ENCODE measurements at places on chromosomes 6 and 20.

DNA sequence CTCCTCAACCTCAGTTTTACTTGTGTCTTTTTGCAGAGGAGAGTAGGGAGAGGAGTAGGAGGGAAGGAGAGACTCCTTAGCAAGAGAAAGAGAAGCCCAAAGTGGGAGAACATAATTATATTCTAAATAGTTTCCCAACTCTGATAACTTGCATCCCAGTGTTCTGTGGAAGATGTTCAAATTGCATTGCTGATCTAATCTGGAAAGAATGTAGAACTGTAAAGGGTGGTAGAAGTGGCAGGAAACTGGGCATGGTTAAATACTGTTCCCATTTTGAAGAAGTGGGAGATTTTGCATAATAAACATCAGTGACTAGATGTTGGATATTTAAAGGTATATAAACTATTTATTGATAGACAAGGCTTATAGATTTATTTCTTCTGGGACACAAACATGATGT is 42.6 kb upstream of the HMGN3 start:
- no peak for DNase-seq

- no peak for DNase-seq
Measured at GRCh38 chr20:12453711-12454110, 536.0 kb downstream of the BTBD3 start.

DNA sequence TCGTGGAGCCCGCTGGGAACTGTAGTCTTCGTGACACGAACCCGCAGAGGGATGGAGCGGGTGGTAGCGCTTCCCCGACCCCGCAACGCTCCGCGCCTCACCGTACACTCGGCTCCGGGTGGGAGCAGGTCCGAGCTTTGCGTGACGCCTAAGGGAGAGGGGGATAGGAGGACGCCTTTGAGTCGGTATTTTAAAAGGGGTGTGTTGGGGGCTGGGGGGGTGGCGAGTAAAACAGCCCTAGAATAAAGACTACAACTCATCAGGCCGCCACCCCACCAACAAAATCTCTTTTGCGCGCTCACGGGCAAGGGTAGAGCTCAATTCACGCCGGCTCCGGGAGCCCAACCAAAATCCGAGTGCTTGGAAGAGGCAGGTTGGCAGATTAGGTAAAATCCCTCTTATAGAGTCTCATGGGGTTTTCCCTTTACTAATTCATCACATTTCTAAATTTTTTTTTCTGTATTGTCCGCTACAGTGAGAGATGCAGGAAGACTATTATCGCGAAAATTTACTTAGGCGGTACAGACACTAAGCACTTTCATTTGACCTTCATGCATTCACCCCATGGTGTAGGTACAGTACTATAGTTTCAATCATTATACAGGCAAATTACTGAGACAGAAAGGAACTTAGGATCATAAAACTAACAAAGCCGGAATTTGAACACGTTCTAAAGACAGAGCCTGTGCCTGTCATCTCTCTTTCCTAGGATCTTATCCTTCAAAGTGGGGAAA is 706 bp upstream of the SNX14 start:
- no peak for DNase-seq

DNA sequence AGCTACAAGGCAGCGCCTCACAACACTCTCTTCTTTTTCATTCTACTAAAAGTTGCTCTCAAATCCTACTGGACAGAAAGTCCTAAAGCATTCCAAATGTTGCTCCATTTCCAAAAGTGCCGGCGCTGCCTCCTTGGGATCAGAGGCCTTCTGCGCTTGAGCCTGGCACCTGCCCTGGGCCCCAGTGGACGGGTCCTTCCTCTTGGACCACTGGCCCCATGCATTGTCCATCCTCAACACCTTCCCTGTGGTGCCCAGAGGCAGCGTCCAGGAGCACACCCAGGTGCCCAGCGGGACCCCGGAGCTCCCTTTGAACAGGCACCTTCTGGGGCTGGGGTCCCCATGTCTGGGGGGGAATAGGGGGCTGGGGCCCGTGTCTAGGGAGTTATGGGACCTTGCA is 205.2 kb downstream of the ERMARD start:
- DNase-seq, result no peak

DNA sequence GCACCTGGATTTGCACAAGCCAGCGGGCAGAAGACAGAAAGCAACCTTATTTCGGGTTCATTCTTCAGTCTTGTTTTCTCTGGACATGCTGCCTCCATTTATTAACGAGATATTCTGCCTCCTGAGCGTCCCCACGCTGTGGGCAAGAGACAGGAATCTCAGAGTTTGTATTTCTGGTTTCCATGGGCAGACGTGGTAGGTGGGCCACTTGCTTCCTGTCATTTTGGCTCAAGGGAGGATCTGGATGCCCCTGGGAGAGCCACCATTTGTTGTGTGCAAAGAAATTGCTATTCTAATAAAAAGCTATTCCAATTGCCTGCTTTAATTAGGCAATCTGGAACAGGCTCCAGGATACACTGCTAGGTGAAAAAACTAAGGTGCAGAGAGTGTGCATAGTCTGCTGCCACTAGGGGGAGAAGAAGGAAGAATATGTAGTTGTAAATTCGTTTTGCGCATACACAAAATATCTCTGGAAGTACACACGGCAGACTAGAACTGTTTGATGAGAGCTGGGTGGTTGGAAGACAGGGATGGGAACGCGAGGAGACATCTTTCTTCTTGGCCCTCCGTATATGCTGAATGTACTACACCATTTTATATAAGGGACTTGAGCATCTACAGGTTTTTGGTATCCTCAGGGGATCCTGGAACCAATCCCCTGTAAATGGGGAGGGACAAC is 30.1 kb upstream of the SLC16A10 start:
- no peak for DNase-seq

DNA sequence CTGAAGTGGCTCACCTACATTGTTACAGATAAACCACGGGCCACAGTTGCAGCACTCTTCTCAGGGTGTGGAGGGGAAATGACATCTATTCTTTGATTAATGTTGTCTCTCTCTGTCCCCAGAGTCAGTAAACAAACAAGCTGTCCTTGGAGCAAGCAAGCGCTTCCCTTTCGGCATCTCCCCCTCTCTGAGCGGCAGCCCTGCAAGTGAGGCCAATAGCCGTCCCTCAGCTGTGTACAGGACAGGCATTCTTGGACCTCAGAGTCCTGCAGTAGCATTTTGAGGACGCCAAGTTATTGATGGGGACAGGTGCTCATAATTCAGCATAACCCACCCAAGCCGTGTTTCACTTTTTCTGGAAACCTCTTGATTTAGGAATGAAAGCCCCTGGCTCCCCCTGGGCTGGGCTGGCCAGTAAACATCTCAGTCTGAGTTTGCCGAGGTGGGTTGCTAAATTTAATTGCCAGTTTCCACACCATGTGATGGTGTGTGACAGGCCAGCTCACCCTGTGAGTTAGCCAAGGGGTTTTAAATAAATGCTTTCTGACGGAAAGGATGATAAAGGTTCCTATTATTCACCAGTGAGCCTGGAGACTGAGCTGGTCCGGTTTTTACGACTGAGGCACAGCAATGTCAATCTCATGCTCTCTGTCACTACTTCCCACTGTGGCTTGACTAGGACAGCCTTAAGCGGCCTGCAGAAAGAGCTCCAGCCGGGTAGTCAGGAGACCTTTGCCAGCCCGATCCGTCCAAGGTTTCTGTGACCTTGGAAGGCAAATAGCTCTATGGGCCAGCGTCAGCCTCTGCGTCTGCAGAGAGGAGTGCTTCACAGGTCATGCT is 214.8 kb upstream of the RREB1 start:
- DNase-seq, result no peak

GRCh38 chr6:15810618-15811017 is 147.8 kb upstream of the DTNBP1 start:
- no peak for DNase-seq

- no peak for DNase-seq
Measured at GRCh38 chr20:33883164-33883563, 72.0 kb downstream of the CHMP4B start.

- no peak for DNase-seq
Measured at GRCh38 chr6:113719064-113719463, 138.1 kb upstream of the MARCKS start.
